ENCODE measurements at places on chromosomes 5 and 9.

GRCh38 chr5:96663608-96664007 lies 1.4 kb downstream of the CAST start:
- no peak for DNase-seq

DNA sequence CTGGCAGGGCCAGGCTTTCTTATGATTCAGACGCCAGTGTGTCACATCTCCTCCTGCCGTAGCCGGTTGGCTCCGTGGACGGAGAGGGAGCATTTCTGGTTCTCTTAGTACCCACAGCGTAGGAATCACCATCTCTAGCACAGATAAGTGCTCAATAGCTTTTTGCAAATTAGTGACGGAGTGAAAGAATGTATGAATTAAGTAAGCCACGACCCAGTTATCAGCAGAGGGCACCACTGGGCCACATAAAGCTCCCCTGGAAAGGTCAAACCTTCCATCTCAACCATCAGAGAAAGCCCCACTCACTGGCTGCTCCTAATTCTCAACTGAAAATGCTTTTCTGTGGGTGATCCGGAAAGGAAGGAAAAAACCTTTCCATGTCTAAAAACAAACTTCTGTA lies 317.0 kb upstream of the ADCY2 start:
- DNase-seq = no peak

DNA sequence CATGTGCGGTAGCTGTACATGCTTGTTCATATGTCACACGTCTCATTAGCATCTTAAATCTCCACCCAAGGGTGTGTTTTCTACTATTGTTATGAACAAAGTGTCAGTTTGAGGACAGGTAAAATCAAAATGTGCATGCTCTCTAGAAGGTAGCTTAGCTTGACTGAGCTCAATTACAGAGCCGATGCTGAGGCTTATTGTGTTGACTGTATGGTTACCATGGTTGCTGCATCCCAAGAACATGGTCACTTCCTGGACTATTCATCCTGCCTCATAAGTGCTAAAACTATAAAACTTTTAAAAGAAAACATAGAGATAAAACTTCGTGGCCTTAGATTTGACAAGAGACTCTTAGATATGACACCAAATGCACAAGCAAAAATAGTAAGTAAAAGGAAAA lies 426.1 kb upstream of the CTNND2 start:
- no peak for DNase-seq

DNA sequence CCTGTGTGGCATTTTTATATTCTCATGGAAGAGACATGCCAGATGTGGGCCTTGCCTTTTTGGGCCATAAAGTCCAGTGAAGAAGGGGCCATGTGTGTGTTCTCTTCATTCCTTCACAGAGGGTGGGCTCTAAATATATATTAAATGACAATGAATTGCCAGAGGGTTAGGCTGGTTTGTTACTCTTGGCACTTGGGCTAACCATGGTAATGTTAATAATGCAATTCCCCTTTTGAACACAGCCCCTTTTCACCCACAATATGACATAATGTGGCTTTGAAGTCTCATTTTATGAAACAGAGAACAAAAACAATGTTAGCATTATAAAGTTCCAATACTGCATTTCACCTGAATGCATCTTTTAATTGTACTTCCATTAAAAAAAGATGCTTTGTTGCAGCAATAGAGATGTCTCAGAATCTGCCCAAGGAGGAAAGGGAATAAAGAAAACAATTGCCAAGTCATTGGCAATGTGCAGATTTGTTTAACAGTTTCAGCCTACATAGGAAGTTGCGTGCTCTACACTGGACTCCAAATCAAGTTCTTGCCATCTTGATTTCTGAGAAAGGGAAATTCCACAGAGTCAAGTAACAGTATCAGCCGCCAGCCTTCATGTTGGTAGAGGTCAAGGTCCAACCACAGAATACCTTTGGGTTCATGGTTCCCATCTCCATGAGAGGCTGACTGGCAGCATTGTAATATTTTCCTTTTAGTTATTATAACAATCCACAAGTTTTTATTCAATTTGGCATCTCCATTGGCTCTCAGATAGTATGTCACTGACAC lies 141.9 kb downstream of the SLC12A2 start:
- DNase-seq = no peak

DNA sequence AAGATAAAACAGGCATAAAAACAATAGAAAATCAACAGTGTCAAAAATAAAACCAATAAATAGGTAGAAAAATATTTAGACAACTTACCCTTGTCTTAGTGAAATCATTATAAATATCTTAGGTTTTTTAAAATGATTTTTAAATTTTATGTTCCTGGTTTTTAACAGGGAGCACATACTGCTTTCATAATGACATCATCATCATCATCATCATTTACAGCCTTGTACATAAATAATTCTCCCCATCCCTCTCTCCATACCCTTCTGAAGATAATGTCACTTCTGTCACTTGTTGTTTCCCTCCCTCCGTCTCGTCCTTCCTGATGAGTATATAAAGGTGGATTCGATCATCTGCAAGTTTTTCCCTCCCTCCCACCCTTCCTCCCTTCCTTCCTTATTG lies 56.6 kb downstream of the CDH9 start:
- DNase-seq = no peak

DNA sequence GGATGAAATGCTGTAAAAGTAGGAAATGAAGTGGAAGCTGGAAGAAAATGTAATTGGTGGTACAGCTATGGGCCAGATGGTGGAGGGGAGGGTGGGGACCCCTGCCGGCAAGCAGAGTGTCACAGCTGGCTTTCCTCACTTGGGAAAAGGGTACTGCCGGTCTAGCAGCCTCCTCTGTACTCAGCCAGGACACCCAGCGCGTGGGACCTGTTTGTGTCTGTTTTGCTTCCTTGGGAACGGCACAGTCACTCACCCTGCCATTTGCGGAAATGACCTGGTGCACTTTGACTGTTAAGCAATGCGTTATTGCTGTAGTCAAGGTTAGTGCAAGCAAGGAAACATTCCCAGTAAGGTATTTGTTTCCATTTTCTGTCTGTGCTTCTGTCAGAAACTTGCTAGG lies 10.1 kb downstream of the TMEM252 start:
- DNase-seq = no peak

DNA sequence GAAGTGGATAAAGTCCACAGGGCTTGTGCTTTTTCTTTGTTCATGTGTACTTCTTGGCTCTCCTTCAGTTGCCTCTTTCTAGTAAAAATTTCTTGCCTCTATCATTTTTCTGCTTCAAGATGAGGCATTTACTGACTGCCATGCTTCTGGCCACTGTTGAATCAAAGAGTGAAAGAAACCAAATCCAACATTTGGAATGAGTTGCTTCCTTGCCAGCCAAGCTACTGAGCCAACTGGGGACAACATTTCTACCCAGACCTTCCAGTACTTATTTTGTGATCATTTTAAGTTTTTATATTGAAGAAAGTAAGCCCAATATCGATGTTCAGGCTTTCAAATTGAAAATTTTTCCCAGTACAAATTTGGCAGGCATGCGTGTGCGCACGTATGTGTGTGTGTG lies 73.2 kb downstream of the SNCAIP start:
- DNase-seq = no peak

GRCh38 chr5:181215997-181216989 lies 6.8 kb upstream of the TRIM41 start:
- no peak for DNase-seq

- no peak for DNase-seq
Measured at GRCh38 chr9:14304259-14304658, 9.7 kb downstream of the NFIB start.

- DNase-seq = no peak
Measured at GRCh38 chr9:121331549-121331948, 38.5 kb downstream of the STOM start.

DNA sequence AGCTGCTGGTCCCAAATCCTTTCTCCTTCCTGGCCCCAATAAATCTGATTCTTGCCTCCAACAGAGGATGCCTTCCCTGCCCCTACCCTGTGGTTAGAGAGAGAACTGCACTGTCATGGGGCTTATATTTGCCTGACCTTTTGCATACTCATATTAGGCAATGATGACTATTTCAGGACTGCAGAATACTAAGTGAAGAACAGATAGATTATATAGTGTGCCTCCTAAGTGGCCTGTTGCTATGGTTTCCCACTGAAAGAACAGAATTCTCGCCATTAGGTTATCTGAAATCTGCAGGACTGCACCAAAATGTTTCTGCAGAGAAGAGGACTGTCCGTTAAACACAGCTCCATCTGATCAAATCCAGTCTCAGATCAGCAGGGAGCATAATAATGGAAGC lies 87.3 kb upstream of the CCNG1 start:
- no peak for DNase-seq

- no peak for DNase-seq
Measured at GRCh38 chr5:81782811-81783210, 31.9 kb upstream of the SSBP2 start.

GRCh38 chr5:78569441-78569840 lies 79.1 kb downstream of the LHFPL2 start:
- DNase-seq = no peak

DNA sequence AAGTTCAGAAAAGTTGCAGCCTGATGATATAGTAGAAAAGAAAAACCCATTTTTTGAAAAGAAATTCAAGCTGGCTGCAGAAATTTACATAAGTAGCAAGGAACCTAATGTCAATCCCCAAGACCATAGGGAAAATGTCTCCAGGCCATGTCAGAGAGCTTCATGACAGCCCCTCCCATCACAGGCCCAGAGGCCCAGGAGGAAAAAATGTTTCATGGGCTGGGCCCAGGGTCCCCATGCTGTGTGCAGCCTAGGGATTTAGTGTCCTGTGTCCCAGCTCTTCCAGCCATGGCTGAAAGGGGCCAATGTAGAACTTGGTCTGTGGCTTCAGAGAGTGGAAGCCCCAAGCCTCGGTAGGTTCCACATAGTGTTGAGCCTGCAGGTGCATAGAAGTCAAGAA lies 220.3 kb downstream of the CSNK1G3 start:
- no peak for DNase-seq

- DNase-seq = no peak
Measured at GRCh38 chr9:36470643-36471290, 70.7 kb upstream of the RNF38 start.

- no peak for DNase-seq
Measured at GRCh38 chr5:139787257-139787567, 8.4 kb upstream of the PSD2 start.

DNA sequence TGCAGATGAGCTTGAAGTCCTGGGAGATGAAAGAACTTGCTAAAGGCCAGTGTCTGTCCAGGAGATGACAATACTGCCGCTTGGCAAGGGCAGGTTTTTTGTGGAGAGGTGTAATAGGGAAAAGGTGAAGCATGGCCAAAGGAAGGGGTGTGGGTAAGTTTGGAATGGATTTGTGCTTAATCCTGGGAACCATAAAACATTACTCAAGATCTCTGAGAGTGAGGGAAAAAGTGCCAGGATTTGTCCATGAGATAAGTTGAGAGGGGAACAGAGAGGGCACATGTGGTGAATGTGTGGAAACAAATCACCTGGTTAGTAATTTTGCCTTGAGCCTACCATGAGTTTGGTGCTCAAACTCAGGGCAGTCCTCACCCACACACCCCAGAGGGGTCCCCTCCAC lies 108.8 kb upstream of the CD180 start:
- DNase-seq = no peak
